ENCODE measurements at places on chromosomes 7 and 10. TPM values are rescaled to one million over a fixed set of nuclear protein-coding genes. Genes with fewer than 3 reads are reported as not detected.

DNA sequence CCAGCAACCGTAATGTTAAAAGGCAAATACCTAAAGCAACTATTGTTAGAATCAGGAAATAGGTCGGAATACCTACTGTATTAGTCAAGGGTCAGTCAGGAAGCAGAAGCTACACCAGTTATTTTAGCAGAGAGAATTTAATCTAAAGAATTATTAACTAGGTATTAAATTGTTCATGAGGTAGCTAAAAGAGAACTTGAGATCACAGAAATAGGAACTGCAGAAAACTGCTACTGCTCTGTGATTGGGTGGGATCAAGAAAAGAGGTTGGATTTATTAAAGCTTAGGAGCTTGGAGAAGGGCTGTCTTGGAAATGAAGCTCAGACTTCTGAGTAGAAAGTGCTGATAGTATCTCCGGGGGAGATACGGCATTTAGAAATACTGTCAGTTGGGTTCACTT is 20.0 kb upstream of the ZNF438 start:
- H3K36me3 ChIP-seq, result no peaks in the 10 kb centered on the region
- H3K27ac ChIP-seq, result no peak overlapping the region
- no peaks in the 10 kb centered on the region for H3K4me1 ChIP-seq
- H3K27me3 ChIP-seq, result no peaks in the 10 kb centered on the region

DNA sequence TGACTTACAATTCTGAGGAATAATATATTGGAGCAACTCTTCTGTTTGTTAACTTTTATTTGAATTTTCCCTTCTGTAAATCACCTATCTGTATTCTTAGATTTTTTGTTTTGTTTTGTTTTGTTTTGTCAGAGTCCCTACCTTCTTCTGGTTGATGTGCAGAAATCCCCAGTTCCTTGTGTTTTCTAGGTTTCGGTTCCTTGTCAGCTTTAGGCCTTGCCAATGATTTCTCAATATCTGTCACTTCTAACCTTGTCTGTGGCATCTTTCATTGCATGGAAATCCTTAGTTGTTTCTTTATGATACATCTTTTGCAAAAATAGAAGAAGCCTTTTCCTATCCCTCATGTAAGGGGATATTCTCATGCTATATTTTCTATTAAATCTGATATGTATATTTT is 21.7 kb upstream of the ST8SIA6 start:
- H3K27me3 ChIP-seq, result no peaks in the 10 kb centered on the region
- H3K4me1 ChIP-seq, result no peaks in the 10 kb centered on the region
- H3K27ac ChIP-seq, result no peak overlapping the region
- no peak overlapping the region for H3K4me3 ChIP-seq
- no peaks in the 10 kb centered on the region for H3K36me3 ChIP-seq

DNA sequence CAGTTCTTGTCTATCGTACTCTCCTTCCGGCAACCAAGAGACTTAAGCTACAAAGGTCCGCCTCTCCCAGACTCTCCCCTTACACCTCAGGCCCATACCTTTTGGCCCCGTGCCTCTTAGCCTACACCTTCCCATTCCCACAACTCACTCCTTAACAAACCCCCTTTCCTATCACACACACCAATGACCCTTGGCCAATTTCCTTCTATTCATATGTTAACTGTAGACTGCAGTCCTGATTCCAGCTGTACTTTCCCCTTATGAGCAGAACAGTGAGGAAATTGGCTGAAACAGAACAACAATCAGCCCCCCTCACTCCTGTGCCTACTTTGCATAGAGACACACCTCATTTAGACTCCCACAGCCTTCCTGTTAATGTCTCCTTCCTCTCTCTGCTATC is 1.4 kb upstream of the TMEM139 start:
- no peak overlapping the region for H3K4me3 ChIP-seq
- H3K27ac ChIP-seq, result no peak overlapping the region
- H3K36me3 ChIP-seq, result no peaks in the 10 kb centered on the region
- no peaks in the 10 kb centered on the region for H3K27me3 ChIP-seq
- peaks cover 10% of the 10 kb centered on the region for H3K4me1 ChIP-seq

- peaks cover 13% of the 10 kb centered on the region for H3K4me1 ChIP-seq
- H3K36me3 ChIP-seq, result no peaks in the 10 kb centered on the region
- H3K27ac ChIP-seq, result no peak overlapping the region
- H3K4me3 ChIP-seq, result no peak overlapping the region
- no peak for DNase-seq
- H3K27me3 ChIP-seq, result no peaks in the 10 kb centered on the region
Observed at GRCh38 chr10:4771554-4772201, 54.3 kb upstream of the AKR1E2 start.

- no peaks in the 10 kb centered on the region for H3K36me3 ChIP-seq
- H3K4me1 ChIP-seq, result no peaks in the 10 kb centered on the region
- DNase-seq, result no peak
- H3K4me3 ChIP-seq, result no peak overlapping the region
- H3K27me3 ChIP-seq, result no peaks in the 10 kb centered on the region
Observed at GRCh38 chr7:116087291-116087690, 56.7 kb upstream of the TFEC start.

GRCh38 chr7:91436655-91437054 is 172.4 kb downstream of the FZD1 start:
- H3K36me3 ChIP-seq, result no peaks in the 10 kb centered on the region
- DNase-seq, result no peak
- H3K27me3 ChIP-seq, result no peaks in the 10 kb centered on the region
- no peak overlapping the region for H3K27ac ChIP-seq
- H3K4me3 ChIP-seq, result no peak overlapping the region
- H3K4me1 ChIP-seq, result no peaks in the 10 kb centered on the region

- no peaks in the 10 kb centered on the region for H3K4me1 ChIP-seq
- H3K4me3 ChIP-seq, result no peak overlapping the region
- H3K27ac ChIP-seq, result no peak overlapping the region
- no peaks in the 10 kb centered on the region for H3K36me3 ChIP-seq
- DNase-seq, result no peak
Observed at GRCh38 chr10:50896721-50897120, 11.3 kb upstream of the A1CF start.

DNA sequence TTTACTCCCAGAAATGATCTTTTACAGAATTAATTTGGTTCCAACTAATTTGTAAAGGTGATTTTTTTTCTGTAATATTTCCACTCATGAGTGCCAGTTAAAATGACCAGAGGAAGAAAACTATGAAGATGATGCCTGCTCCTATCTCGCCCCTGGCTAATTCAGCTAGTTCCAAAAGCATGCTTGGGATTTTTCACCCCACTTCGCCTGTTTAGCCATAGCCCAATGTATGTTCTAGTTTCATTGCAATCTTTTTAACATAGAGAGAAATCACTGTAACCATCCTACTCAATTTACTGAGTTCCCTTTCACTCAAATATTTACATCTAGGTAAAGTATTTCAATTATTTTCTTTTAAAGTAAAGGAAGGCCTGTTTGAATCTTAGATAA is 23.0 kb upstream of the STK17A start:
- no peaks in the 10 kb centered on the region for H3K36me3 ChIP-seq
- no peak for DNase-seq
- no peaks in the 10 kb centered on the region for H3K27me3 ChIP-seq
- H3K27ac ChIP-seq, result no peak overlapping the region

- H3K4me1 ChIP-seq, result no peaks in the 10 kb centered on the region
- no peak for DNase-seq
- H3K36me3 ChIP-seq, result no peaks in the 10 kb centered on the region
- H3K27me3 ChIP-seq, result no peaks in the 10 kb centered on the region
- no peak overlapping the region for H3K4me3 ChIP-seq
Observed at GRCh38 chr10:36711361-36711760, 414.0 kb upstream of the ANKRD30A start.

Gene OR2A7
- total RNA-seq, result 0.83 TPM

Gene SORCS1
- 10.5 TPM for total RNA-seq

Gene GDF2
- total RNA-seq, result not detected

Gene ITIH5
- total RNA-seq, result 48.2 TPM

Gene LRIT1
- total RNA-seq, result not detected

Gene PTPN20
- not detected for total RNA-seq

All from sigmoid colon (tissue), 7 donors.